ENCODE measurements at places on chromosomes 13 and 19.

GRCh38 chr19:29854033-29854432 lies 42.2 kb downstream of the CCNE1 start:
- no peak for DNase-seq

GRCh38 chr13:80235166-80235966 lies 105.6 kb downstream of the SPRY2 start:
- no peak for DNase-seq

GRCh38 chr19:39515551-39516191 lies 732 bp downstream of the SELENOV start:
- no peak for DNase-seq

DNA sequence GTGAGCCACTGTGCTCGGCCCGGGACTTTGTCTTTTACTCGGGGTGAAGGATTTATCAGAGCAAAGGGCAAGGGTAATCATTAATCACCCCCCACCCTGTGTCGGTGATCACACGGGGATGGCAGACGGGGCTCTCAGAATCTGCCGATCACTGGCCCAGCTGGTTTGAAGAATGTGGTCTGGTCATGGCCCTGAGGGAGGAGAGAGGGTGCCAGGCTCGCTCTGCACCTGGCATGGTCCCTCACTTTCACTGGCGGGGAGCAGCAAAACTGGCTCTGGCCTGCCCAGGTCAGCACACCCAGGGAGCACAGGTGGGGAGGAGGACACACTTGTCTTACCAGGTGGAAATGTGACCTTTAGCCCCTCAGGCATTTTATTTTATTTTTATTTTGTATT lies 10.2 kb downstream of the REEP6 start:
- DNase-seq: no peak

- no peak for DNase-seq
These were observed 6.5 kb downstream of the CARS2 start for GRCh38 chr13:110699148-110700145.

All from stimulated activated CD8-positive, alpha-beta memory T cell treated with anti-CD3 and anti-CD28 coated beads, Interleukin-4, amount 100 ng/mL, for 4 hours (primary cell).